ENCODE measurements at places on chromosomes 1 and 21.

DNA sequence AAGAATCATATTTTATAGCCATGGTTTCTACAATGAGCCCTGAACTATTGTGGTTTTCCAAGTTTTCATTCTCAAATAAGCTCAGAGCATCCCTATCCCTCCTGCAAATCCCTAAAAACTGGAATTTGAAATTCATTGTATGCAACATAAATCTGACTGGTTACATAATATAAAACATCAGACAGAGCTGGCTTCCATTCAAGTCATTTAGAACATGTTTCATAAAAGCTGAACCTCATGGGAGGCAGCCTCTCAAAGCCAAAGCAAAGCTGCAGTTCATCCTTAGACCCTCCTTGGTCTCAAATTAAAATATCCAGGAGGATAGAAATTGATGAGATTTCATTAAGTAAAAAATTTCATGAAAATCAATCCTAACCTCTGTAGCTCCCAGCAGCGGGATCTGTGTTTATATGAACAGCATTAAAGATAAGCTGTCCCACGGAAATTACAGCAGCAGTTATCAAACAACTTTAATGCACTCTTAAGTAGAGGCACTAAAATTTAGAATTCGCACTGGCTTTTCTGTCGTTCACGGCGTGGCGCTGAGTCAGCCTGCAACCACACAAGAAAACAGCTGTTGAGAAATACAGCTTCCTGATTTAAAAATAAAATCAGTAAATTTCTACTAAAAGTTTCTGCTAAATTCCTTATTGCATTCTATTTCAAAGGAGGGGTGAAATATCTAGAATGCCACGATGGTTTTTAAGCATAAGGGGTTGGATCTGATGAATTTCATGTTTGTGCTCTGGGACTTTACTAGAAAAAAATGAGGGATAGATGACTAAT, 99.9 kb upstream of the TIAM1 start:
- no peak for DNase-seq

DNA sequence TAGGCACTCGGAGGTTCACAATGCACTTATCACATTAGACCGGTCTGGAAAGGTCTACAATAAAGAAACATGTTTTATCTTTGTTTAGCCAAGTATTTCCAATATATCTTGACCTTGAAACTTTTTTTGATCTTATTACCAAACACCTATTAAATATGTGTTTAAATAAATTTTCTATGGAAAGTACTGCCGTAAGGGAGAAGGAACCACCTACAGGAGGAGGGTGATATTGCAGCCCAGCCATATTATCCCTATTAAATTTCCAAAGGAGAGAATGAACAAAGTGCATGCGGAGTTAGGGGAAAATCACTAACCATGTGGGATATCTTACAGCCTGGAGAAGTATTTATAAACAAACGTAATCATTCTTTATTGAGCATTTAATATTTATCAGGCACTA, 14.5 kb downstream of the BRINP2 start:
- DNase-seq, result peak; percentile 34

DNA sequence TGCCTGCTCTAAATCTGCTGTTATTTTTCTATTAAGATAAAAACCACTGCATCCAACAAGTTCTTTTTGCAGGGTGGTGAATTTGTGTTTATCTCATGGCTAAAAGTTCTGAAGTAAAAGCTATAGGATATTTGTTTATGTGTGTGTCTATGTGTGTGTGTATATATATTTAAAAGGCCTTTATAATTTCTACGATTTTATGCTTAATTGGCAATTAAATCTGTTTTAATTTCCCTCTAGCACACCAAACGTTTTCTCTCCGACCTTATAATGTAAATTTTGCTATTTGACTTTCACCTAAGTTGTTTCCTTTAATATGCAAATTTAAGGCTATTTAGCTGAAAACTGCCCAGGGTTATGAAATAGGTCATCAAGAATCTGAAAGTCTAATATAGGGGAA, 19.8 kb upstream of the HPDL start:
- no peak for DNase-seq

GRCh38 chr21:46194374-46195334, 10.4 kb upstream of the SPATC1L start:
- DNase-seq, result no peak

- DNase-seq, result no peak
Measured at GRCh38 chr1:32831878-32832277, 14.4 kb downstream of the S100PBP start.

GRCh38 chr1:117347907-117348306, 19.3 kb upstream of the MAN1A2 start:
- no peak for DNase-seq

- DNase-seq, result peak; percentile 81
Measured at GRCh38 chr1:166902279-166902678, 26.2 kb upstream of the TADA1 start.

DNA sequence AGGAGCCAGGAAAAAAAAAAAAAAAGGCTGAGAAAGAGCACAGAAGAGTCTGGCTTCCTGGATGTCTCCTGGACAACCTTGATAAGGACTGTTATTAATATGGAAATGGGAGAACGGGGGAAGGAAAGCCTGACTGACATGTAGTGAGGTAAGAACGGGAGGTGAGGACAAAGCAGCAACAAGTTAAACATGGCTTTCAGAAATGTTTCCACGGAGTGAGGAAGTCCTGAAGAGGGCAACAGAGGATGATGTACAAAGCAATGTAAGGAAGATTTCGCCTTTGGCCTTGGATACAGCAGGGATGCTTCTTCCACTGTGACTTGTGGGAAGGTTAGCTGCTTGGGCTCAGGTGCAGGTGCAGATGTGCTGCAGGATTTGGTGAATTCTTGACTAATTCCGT, 11.9 kb upstream of the NIBAN1 start:
- DNase-seq, result no peak

DNA sequence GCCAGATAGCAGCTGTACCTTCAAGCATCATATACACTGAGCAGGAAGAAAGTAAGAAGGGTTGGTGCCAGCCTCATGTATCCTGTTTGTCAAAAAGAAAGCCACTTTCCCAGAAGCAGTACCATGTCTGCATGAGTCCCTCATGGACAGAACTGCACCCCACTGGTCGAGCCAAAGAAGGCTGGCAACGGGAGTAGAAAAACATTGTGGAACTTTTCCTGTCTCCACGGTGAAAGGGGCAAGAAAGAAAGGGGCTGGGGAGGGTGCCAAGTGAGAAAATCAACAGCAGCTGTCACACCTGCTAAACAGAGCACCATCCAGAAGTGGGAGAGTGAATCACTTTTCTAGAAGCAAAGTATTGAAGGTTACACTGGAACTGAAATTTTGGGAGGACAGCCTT, 621.7 kb downstream of the LMO4 start:
- no peak for DNase-seq

- DNase-seq, result no peak
Measured at GRCh38 chr1:164891615-164892014, 332.6 kb downstream of the PBX1 start.

DNA sequence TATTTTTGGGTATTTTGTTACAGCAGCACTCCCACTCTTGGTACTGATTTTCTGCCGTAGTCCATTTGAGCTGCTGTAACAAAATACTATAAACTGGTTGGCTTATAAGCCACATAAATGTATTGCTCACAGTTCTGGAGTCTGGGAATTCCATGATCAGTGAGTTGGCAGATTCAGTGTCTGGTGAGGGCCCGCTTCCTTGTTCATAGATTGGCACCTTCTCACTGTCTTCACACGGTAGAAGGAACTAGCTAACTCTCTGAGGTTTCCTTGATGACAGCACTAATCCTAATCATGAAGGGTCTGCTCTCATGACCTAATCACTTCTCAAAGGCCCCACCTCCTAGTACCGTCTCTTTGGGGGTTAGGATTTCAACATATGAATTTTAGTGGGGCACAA, 85.2 kb downstream of the HHAT start:
- DNase-seq, result no peak

Measured in COLO829 (cell line).